ENCODE measurements at places on chromosomes 12 and 14.

DNA sequence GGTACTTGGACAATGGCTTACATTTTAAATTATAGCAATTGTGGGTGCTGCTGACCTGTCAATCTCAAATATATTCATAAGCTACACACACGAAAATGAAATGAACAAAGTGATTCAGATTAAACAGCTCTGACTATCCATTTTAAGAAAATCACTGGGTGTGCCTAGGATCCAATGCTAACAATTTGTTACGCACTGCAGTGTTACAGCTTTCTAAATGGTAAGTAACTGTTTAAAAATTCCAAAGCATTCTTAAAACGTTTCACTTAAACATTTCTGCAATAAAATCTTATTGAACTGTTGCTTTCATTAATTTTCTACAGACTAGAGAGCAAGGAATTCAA is 18.9 kb downstream of the LMO3 start:
- no peak for DNase-seq

DNA sequence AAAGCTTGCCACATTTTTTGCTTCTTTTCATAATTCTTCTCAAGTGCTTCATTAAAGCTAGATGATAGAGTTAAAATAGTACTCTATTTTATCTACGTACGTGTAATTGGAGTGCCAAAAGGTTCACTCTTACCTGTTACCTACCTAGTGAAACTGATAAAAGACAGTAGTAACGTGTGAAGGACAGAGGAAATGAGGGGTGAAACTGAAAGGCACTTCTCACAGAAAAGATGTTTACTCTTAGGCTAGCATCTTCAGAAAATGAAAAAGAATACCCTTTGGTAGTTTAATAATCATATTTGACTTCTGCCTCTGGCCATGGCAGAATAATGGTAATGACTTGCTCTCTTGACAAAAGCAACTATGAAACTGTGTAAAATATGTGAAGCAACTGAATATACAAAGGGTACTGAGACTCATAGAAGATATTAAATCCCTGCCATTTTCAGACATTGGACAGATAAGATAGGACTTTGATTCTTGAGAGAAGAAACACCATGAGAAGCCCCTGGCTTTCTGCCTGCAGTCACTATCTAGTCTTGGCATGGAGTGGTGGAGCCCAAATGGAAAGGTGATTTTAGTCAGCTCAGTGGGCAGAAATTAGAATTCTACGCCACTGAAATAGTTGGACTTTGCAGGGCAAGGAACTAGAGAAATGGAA is 6.3 kb upstream of the EVL start:
- no peak for DNase-seq

DNA sequence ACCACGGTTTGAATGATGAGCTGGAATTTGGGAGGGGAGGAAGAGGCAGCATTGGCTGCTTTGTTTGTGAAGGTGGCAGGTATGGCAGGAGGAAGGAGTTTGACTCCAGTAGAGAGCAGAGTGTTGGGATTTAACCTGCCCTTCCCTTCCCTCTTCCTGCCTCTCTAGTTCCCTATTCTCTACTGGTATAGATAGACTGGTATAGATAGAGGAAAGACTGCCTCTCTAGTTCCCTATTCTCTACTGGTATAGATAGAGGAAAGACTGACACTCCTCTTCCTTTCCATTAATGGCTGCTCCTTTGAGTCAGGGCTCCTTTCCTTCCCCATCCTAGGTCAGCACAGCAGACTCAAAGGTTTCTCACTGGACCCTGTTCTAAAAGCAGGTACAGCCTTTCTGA is 8.4 kb upstream of the SYCP3 start:
- DNase-seq: no peak

DNA sequence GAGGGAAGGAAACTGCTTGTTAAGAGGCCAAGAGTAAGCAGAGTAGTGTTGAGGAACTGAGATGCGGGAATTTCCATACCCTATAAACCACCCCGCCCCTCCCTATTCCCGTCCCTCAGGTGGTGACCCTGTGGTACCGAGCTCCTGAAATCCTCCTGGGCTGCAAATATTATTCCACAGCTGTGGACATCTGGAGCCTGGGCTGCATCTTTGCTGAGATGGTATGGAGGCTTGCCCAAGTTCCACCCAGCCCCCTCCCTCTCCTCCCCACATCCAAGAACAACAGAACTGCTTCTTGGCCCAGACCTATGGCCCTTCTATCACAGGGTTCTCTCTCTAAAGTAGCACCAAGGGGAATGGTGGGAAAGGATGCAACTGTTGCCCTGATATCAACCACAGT is 2.7 kb downstream of the CDK2 start:
- DNase-seq: no peak

- DNase-seq: no peak
Measured at GRCh38 chr14:84468153-84468552, 1061.8 kb upstream of the FLRT2 start.

DNA sequence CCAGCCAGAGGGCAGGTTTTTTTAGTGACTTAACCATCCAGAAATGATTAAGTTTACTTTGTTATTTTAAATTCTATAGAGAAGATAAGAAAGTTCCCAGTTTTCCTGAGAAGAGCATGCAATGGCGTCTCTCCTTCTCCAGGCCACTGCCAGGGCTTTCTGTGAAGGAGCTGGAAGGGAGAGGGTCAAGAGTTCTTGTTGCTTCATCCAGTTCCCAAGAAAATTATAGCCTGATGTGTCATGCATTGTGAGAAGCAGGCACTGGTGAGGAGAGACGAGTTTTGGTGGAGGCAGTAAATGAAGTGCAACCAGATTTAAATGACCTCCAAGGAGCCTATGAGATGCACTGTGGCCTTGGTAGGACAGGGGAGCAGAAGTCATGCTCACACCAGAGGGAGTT is 14.2 kb downstream of the ELK3 start:
- DNase-seq: no peak

GRCh38 chr12:53980104-53980801 is 4.7 kb upstream of the HOXC10 start:
- no peak for DNase-seq

- DNase-seq: no peak
Measured at GRCh38 chr14:98835051-98835824, 436.8 kb downstream of the BCL11B start.

DNA sequence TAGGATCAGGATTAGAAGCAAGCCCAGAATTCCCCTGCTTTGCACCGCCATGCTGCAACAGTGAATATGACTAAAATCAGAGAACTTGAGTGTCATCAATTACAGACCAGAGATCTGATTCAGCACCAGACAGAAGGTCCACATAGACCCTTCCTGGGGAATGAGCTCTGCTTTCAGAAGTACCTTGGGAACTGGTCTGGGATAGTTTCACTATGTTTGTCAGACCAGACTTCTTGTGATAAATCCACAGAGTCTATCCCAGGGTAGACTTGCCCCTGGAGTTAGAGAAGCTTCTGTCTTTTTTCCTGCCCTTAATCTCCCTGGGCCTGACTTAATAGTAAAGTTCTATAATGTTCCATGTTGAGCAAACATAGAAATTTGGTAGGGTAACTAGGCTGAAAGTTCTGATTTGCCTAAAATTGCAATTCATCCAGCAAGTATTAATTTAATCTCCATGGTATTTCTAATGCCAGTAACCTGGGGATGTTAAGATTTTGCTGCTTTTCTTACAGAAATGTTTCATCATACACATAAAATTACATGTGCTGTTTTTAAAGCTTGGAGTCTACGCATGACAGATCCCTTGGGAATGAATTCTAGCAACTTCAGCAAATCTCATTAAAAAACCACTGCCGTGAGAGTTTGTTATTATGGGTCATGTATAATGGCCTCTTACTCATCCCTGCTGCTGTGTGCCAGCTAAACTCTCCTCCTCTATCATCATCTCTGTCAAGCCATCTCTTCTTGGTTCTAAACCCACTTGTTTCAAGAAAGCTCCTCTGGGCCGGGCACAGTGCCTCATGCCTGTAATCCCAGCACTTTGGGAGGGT is 61.3 kb upstream of the METAP2 start:
- DNase-seq: no peak

- no peak for DNase-seq
Measured at GRCh38 chr14:27587103-27587502, 989.3 kb upstream of the NOVA1 start.

DNA sequence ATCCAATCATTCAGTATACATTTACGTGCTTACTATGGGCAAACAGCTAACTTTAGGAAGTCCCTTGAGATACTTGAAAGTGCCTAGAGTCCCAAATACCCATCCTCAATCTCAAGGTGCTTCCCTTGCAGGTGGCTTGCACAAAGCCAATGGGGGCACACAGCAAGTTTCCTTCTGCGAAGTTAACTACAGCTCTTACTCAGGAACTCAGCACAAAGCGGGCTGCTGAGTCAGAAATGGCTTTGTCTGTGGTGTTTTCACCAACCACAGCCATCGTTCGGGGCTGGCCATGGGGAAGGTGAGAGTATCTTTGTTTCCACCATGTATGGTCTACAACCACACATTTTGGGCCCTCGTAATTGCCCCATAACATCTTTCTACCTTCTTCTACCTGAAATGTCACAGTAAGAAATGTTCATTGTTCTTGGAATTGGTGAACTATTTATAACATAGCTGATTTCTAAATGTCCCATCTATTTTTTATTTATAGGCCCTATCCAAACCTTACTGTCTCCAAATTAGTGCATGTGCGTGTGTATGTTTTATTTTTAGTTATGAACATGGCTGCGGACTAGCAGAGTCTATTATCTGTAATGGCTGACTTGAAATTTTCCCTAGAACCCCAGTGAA is 13.9 kb downstream of the MFAP5 start:
- DNase-seq: no peak

- DNase-seq: peak; percentile 19
Measured at GRCh38 chr12:47903927-47904712, 674 bp downstream of the VDR start.

- DNase-seq: no peak
Measured at GRCh38 chr14:72549026-72549425, 344.9 kb downstream of the DPF3 start.

DNA sequence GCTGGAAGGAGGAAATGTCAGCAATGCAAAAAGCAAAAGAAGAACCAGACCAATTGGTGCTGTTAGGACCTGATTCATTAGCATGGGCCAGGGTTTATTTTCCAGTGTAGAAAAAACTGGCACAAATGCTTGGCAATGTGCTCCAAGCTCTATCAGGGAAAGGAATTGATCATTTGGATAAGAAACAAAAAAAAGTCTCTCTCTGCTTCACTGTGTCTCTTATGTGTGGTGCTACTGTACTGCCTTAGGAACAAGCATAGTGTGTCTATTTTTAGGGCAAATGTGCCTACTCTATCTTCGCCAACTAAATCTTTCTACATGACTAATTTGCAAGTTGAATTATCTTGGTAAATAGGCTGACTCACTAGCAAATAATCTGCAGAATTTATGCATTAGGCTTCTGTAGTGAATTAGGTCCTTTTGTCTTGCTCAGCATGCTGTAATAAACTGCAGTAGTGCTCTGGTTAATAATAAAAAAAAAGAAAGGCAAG is 236.7 kb downstream of the MDGA2 start:
- peak; percentile 70 for DNase-seq

DNA sequence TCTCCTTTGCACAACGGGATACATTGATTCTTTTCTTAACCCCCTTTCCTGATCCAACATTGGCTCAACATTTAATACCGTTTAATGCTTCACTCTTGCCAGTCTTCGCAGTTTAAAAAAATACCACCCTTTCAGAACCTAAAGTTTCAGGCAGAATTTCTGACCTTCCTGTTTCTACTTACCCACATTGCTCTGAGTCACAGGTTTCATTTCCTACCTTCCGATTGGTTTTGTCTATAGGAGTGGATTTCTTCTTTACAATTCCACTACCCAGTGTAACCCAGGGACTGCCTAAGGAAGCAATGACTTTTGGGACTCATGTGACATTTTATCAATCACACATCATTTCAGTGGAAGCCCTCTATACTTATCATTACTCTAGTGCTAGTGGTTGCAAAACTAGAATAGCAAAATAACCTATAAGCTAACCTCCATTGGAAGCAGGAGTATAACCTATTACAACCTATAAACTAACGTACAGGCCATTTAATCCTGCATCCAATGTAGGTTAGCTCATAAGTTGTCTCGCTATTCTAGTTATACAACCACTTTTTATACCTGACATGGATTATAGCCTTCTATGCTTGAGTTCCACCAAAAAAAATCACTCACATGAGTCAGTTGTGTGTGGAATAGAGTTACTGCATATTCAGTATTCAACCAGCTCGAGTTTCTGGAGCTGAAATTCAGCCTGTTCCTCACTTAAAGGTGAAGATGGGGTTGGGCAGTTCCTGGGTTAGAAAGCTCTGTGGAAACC is 64.9 kb upstream of the KITLG start:
- no peak for DNase-seq

DNA sequence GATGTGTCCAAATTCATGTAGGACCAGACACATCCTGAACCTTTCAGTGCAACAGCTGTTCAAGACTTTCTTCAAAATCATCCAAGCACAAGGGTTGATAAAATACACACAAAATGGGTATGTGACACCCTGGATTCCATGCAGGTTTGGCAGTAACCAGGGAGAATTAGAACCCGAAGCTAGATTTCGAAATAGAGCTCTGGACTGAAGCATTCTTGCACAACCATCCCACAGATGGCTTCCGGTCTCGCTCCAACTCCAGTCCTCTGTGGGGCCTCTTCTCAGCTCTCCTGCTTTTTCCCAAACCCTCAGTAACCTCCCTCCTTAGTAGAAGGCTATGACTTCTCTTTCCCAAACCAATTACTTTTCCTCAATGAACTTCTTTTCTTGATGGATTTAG is 171.3 kb downstream of the TTC7B start:
- DNase-seq: no peak

- no peak for DNase-seq
Measured at GRCh38 chr12:68884251-68884650, 48.7 kb downstream of the CPM start.

GRCh38 chr12:31594681-31595080 is 3.7 kb upstream of the DENND5B start:
- DNase-seq: no peak

Data from pons (tissue), 1 donor.